Naive B cell (primary cell): ENCODE measurements at places on chromosomes 16 and 17.

- H3K4me3 ChIP-seq, result no peak overlapping the region
- H3K27me3 ChIP-seq, result no peaks in the 10 kb centered on the region
- peaks cover 8% of the 10 kb centered on the region for H3K4me1 ChIP-seq
Observed at GRCh38 chr16:71929048-71929447, 33.7 kb downstream of the IST1 start.

- peaks cover 56% of the 10 kb centered on the region for H3K4me1 ChIP-seq
- H3K27ac ChIP-seq, result peak overlapping the region; percentile 99
- H3K27me3 ChIP-seq, result no peaks in the 10 kb centered on the region
- peak overlapping the region; percentile 82 for H3K4me3 ChIP-seq
Observed at GRCh38 chr16:70433458-70434103, 5.3 kb downstream of the ST3GAL2 start.

- no peak overlapping the region for H3K27ac ChIP-seq
- H3K36me3 ChIP-seq, result no peaks in the 10 kb centered on the region
- H3K27me3 ChIP-seq, result no peaks in the 10 kb centered on the region
- H3K4me3 ChIP-seq, result no peak overlapping the region
- peaks cover 16% of the 10 kb centered on the region for H3K4me1 ChIP-seq
Observed at GRCh38 chr17:7856011-7856810, 1.1 kb downstream of the NAA38 start.

GRCh38 chr17:28763804-28764266, 20.0 kb downstream of the TRAF4 start:
- peaks cover 4% of the 10 kb centered on the region for H3K4me1 ChIP-seq
- no peaks in the 10 kb centered on the region for H3K36me3 ChIP-seq
- no peaks in the 10 kb centered on the region for H3K27me3 ChIP-seq
- peak overlapping the region; percentile 47 for H3K27ac ChIP-seq
- DNase-seq, result peak; percentile 72
- H3K4me3 ChIP-seq, result no peak overlapping the region

- H3K4me1 ChIP-seq, result peaks cover 25% of the 10 kb centered on the region
- no peaks in the 10 kb centered on the region for H3K36me3 ChIP-seq
- peak overlapping the region; percentile 6 for H3K4me3 ChIP-seq
- H3K27ac ChIP-seq, result no peak overlapping the region
- no peak for DNase-seq
Observed at GRCh38 chr17:63436523-63437110, 9.5 kb downstream of the CYB561 start.

DNA sequence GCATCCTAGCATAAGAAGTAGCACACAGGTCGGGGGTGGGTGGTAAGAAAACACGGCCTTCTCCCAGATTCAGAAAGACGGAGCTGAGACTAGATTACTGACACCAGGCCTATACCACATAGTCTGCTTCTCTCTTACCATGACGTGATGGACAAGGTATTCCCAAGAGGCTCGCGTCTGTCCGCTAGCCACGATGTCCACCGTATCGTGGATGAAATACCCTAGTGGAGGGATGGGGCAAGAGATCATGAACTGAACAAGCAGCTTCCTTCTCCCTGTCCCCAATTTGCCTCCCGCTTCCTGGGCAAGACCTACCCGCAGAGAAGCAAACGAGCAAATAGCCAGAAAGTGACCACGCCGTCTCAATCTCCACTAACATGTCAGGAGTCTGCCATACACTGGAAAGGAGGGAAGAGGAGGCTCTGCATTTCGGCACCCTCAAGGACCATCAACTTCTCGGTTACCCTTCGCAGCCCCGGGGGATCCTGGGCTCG, 820 bp downstream of the TLCD1 start:
- H3K36me3 ChIP-seq, result peaks cover 10% of the 10 kb centered on the region
- H3K27ac ChIP-seq, result peak overlapping the region; percentile 82
- peak overlapping the region; percentile 86 for H3K4me3 ChIP-seq
- no peak for DNase-seq
- peaks cover 56% of the 10 kb centered on the region for H3K4me1 ChIP-seq

DNA sequence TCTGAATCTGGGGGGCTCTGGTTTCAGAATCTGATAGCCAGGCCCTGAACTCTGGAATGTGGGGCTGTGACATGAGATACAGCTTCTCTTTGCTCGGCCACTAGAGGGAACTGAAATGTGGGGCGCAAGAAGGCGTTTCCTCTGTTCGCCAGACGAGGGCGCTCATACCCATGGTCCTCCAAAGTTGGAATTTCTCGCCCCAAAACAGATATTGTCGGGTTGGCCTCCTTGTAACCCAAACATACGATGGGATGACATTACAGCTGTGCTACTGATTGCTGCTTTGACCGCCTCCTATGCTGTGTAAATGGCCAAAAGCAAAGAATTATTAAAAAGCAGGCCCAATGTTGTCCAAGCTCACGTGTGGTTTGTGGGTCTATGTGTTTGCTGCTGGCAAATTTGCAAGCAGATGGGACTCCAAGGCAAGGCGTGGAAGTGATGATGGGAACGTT, 13.1 kb upstream of the MSI2 start:
- peaks cover 5% of the 10 kb centered on the region for H3K27me3 ChIP-seq
- H3K36me3 ChIP-seq, result no peaks in the 10 kb centered on the region
- no peak overlapping the region for H3K27ac ChIP-seq
- peaks cover 9% of the 10 kb centered on the region for H3K4me1 ChIP-seq
- no peak overlapping the region for H3K4me3 ChIP-seq

GRCh38 chr17:76014100-76014924, 12.8 kb downstream of the EVPL start:
- peak; percentile 71 for DNase-seq
- no peaks in the 10 kb centered on the region for H3K36me3 ChIP-seq
- H3K27me3 ChIP-seq, result peaks cover 6% of the 10 kb centered on the region

GRCh38 chr16:72646615-72647014, 401.3 kb downstream of the ZFHX3 start:
- H3K4me3 ChIP-seq, result no peak overlapping the region
- no peaks in the 10 kb centered on the region for H3K27me3 ChIP-seq
- no peak overlapping the region for H3K27ac ChIP-seq

GRCh38 chr17:7476494-7476893, 2.9 kb downstream of the ZBTB4 start:
- no peaks in the 10 kb centered on the region for H3K27me3 ChIP-seq
- H3K4me1 ChIP-seq, result peaks cover 64% of the 10 kb centered on the region
- H3K27ac ChIP-seq, result peak overlapping the region; percentile 53
- H3K36me3 ChIP-seq, result no peaks in the 10 kb centered on the region

- DNase-seq, result no peak
- no peak overlapping the region for H3K27ac ChIP-seq
- no peaks in the 10 kb centered on the region for H3K27me3 ChIP-seq
- H3K4me3 ChIP-seq, result no peak overlapping the region
- H3K4me1 ChIP-seq, result peaks cover 18% of the 10 kb centered on the region
Observed at GRCh38 chr17:67449845-67450755, 73.0 kb downstream of the PITPNC1 start.
